Stimulated activated naive CD8-positive, alpha-beta T cell treated with anti-CD3 and anti-CD28 coated beads, Interleukin-15, Interleukin-2, amounts not matched to agents 100 U/mL and 50 U/mL, for 24 hours (primary cell): ENCODE measurements at places on chromosomes 2 and 18.

DNA sequence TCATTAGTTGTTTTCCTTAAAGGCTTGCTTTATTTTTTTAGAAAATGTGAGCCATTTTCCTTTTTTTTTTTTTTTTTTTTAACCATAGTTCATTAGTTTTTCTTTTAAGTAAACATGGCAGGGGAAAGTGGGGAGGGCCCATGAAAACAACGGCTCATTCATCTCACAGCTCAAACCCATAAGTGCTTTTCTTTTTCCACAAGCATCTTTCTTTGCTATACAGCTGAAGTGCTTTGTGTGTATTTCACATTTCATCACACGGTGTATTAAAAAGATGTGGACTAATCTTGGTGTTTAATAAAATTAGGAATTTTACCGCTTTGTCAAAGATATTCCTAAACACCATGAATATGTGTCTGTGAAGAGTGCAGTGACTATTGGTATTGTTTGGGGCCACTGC is 41.6 kb downstream of the RHBDD1 start:
- no peak for DNase-seq

- no peak for DNase-seq
These were observed 464.3 kb upstream of the ID2 start for GRCh38 chr2:8217468-8218030.

DNA sequence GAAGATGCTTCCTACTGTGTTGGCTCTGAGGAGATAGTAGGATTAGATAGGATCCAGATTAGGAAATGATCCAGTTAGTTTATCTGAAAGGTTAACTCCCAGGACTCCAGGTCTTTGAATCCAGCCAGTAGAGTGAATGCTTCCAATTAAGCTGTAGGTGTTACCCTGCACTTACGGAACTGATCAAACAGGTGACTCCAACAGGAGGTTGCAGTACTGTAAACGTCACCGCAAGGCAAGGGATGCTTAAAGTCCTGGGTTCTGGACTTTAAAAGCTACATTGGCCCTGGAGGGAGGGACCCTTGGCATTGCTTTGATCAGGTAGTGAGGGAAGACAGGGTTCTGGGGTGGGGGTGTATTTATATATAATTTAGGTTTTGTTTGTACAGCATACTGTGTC is 5.6 kb downstream of the LGALSL start:
- DNase-seq = no peak

DNA sequence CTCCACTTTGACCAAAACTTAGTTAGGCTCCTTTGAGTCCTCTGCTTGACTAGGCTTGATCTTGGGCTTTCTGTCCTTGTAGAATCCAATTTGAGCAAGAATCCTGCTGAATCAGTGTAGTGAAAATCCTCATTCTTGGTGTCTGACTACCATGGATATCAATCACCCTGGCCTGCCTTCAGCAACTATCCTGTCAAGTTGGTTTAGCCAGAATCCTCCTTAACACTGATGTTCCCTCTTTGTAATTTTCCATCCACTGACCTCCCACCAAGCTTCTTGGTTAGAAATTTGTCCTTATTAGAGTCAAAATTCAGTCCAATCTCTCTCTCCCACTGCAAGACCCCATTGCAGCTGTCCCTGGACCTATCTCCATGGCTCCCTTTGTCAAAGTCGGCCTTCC is 494 bp upstream of the RBM45 start:
- no peak for DNase-seq

GRCh38 chr2:200586644-200586975 is 796 bp downstream of the AOX1 start:
- no peak for DNase-seq
